Transverse colon (tissue), 4 donors: ENCODE measurements at places on chromosomes 7 and 10.

DNA sequence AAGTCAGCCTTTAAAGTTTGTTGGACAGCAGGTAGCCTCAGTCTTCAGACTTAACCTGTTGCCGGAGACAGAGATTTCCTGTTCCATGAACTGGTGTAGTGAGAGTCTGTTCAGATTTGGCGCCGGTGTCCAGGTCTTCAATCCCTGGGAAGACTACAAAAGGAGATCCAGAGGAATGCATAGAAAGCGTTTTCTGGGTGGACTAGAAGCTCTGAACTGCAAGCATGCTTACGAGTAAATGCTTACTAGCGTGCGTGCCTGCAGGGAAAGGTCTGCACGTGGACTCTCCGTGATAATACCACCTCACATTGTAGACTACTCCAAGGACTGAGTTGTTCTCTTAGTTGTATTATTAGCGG is 878 bp downstream of the GLRX3 start:
- H3K27ac ChIP-seq: peak overlapping the region; percentile 85
- H3K4me1 ChIP-seq: peaks cover 22% of the 10 kb centered on the region
- H3K4me3 ChIP-seq: peak overlapping the region; percentile 99

GRCh38 chr7:582081-582835 is 62.6 kb upstream of the PDGFA start:
- no peaks in the 10 kb centered on the region for H3K4me1 ChIP-seq
- H3K27me3 ChIP-seq: no peaks in the 10 kb centered on the region
- DNase-seq: no peak
- H3K27ac ChIP-seq: no peak overlapping the region
- no peaks in the 10 kb centered on the region for H3K36me3 ChIP-seq

DNA sequence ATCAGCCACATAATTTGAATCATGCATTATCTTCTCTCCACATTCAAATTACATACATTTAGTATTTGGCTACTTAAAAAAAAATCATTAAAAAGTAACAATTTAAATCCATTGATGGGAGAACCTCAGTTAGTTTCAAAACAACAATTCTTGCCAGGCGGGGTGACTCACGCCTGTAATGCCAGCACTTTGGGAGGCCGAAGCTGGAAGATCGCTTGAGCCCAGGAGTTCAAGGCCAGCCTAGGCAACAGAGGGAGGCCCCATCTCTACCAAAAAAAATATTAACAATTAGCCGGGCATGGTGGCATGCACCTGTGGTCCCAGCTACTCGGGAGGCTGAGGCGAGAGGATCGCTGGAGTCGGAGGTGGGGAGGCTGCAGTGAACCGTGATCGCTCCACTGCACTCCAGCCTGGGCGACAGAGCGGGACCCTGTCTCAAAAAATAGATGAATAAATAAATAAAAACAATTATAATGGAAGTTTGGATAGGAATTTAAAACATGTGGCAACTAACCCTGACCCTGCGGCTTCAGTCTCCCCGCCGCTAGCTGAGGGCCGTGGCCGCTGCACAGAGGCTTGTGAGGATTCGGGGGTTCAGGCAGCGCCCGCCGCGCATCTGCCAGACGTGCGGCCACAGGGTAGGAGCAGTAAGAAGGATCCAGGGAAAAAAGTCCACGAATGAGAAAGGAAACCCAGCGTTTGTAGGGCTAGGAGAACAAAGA is 1.1 kb upstream of the CSGALNACT2 start:
- H3K4me3 ChIP-seq: peak overlapping the region; percentile 80
- peaks cover 20% of the 10 kb centered on the region for H3K4me1 ChIP-seq
- H3K27ac ChIP-seq: peak overlapping the region; percentile 97
- DNase-seq: no peak
- H3K36me3 ChIP-seq: no peaks in the 10 kb centered on the region

DNA sequence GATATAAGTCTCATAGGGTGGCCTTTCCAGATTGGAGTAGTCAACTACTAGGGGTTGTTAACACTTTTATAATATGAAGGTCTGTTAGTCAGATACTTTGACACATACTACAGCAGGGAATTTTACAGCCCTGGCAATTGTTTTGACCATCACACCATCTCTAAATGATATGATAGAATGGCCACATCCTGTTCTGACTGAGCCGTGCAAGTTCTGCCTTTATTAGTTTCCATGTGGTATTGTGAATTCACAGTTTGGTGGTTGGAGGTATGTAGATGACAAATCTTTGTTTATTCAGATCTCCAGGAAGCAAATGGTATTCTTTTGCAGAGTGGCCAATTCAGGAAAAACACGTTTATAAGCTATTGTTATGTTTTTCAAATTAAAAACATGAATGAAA is 83.0 kb downstream of the NRG3 start:
- no peaks in the 10 kb centered on the region for H3K27me3 ChIP-seq
- H3K4me3 ChIP-seq: no peak overlapping the region
- H3K27ac ChIP-seq: no peak overlapping the region
- no peak for DNase-seq
- H3K4me1 ChIP-seq: no peaks in the 10 kb centered on the region
- H3K36me3 ChIP-seq: no peaks in the 10 kb centered on the region

GRCh38 chr7:35420656-35421055 is 166.8 kb upstream of the TBX20 start:
- H3K27ac ChIP-seq: no peak overlapping the region
- no peaks in the 10 kb centered on the region for H3K27me3 ChIP-seq
- H3K4me1 ChIP-seq: no peaks in the 10 kb centered on the region
- DNase-seq: no peak
- H3K36me3 ChIP-seq: no peaks in the 10 kb centered on the region

GRCh38 chr10:30637881-30638467 is 8.4 kb upstream of the LYZL2 start:
- no peak overlapping the region for H3K4me3 ChIP-seq
- DNase-seq: no peak
- H3K27me3 ChIP-seq: peaks cover 8% of the 10 kb centered on the region
- H3K4me1 ChIP-seq: no peaks in the 10 kb centered on the region
- H3K27ac ChIP-seq: no peak overlapping the region
- no peaks in the 10 kb centered on the region for H3K36me3 ChIP-seq

- no peaks in the 10 kb centered on the region for H3K27me3 ChIP-seq
- H3K27ac ChIP-seq: peak overlapping the region; percentile 20
- DNase-seq: no peak
- peaks cover 49% of the 10 kb centered on the region for H3K4me1 ChIP-seq
- no peak overlapping the region for H3K4me3 ChIP-seq
Measured at GRCh38 chr7:114409750-114410149, 4.9 kb upstream of the FOXP2 start.

- no peak for DNase-seq
- H3K4me3 ChIP-seq: no peak overlapping the region
Measured at GRCh38 chr10:50648089-50648934, 24.6 kb upstream of the SGMS1 start.

DNA sequence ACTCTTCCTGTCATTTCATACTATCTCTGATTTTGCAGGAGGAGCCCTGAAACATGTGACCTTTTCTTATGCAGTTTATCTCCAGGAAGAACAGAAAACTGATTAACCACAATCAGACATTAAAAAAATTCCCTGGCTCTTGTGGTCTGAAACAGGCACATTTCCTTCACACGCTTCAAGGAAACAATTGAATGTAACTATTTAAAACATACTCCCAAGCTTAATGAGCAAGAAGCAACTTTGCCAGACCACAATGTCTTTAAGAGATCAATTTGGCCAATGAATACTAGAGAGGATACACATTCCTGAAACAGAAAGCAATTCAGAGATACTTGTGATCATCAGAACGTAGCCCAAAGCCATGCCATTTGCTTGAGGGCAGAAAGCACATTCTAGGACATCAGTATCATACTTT is 65.8 kb downstream of the PIP4K2A start:
- H3K36me3 ChIP-seq: no peaks in the 10 kb centered on the region
- H3K27ac ChIP-seq: no peak overlapping the region
- H3K27me3 ChIP-seq: no peaks in the 10 kb centered on the region
- peaks cover 12% of the 10 kb centered on the region for H3K4me1 ChIP-seq
- H3K4me3 ChIP-seq: no peak overlapping the region
- no peak for DNase-seq

DNA sequence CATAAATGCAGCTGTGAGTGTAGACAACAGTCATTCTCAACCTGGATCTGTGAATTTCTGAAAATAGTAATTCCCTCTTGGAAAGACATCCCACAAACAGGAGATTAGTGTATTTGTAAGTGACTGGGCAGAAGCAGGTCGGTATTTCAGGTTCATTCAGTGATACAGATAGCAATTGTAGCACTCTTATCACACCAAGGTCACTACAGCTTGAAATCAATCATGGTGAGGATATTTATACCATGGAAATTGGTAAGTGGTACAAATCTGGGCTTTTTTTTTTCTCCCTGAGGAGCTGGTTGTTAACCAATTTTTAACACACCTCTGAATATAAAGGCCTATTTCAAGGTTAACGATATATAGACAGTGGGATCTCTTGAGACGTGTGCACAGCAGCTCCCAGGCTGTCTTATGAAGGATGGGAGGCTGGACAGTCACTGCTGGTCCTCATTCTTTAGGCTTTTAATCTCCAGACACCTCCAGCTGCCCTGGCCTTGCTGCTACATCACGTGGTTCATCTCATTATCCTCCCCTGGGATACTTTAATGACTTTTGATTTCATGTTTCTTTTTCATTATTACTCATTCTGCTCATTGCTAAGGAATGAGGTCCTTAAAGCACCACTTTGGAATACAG is 87.1 kb downstream of the ITGA8 start:
- H3K36me3 ChIP-seq: no peaks in the 10 kb centered on the region
- no peaks in the 10 kb centered on the region for H3K27me3 ChIP-seq
- no peak overlapping the region for H3K27ac ChIP-seq
- H3K4me3 ChIP-seq: no peak overlapping the region

DNA sequence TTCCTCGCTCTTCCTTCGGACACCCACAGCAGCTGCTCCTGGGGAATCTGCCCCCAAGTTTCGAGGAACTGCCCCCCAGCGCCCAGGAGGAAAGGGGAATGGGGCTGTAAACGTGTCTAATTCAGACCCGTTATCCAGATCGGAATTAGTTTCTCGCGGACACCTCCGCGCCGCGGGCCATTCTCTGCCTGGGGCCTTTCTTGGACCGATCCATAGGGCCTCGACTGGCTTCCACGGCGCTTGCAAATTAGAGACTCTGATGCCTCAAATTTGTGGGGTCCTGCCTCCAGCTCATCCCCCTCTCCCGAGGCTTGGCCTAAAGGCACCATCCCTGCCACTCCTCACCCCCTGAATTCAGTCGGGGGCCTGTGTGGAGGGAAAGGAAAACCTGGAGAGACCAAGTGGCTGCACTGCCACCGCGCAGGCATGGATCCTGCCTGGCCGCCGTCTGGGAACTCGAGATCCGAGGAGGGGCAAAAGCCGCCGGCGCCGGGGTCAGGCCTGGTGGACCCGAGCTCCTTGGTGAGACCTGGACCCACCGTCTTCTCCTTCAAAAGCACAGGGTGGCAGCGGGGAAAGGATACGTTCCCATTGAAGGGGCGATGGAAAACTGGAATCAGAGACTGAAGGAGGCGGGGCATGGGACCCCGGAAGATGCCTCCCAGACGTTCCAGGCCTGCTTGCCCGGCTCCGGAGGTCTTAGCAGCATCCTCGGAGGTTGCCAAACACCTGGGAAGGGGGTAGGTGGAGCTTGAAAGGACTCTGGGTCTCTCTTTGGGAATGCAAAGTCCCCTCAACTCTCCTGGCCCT is 13.7 kb downstream of the LBX1 start:
- no peaks in the 10 kb centered on the region for H3K36me3 ChIP-seq

GRCh38 chr7:112226701-112227276 is 20.3 kb downstream of the ZNF277 start:
- no peak overlapping the region for H3K4me3 ChIP-seq
- H3K36me3 ChIP-seq: no peaks in the 10 kb centered on the region
- no peak overlapping the region for H3K27ac ChIP-seq
- H3K27me3 ChIP-seq: no peaks in the 10 kb centered on the region
- DNase-seq: no peak

DNA sequence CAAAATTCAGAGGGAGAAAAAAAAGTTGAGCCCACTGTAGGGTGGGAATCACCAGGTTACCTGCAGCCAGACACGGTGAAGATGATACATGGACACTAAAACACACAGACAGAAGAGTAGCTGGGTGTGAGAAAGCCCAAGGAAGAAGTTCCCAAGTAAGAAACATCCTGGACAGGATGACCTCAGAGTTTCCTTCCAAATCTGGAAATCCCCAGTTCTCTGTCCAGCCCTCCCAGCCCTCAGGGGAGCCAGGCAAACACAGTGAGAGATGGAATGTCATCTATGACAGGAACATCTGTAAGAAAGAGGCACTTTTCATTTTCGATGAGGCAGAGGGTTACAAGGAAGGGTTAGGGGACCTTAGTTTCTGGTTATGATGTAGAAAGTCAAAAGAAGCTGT is 125.1 kb upstream of the LYZL1 start:
- H3K36me3 ChIP-seq: no peaks in the 10 kb centered on the region
- H3K27ac ChIP-seq: no peak overlapping the region
- no peak overlapping the region for H3K4me3 ChIP-seq
- H3K4me1 ChIP-seq: no peaks in the 10 kb centered on the region
- H3K27me3 ChIP-seq: no peaks in the 10 kb centered on the region
- DNase-seq: no peak

- DNase-seq: no peak
- H3K36me3 ChIP-seq: no peaks in the 10 kb centered on the region
- no peak overlapping the region for H3K27ac ChIP-seq
- peaks cover 13% of the 10 kb centered on the region for H3K27me3 ChIP-seq
- peaks cover 2% of the 10 kb centered on the region for H3K4me1 ChIP-seq
Measured at GRCh38 chr10:110175406-110175805, 32.0 kb upstream of the MXI1 start.

GRCh38 chr10:73964743-73965142 is 33.2 kb upstream of the VCL start:
- peaks cover 19% of the 10 kb centered on the region for H3K4me1 ChIP-seq
- DNase-seq: no peak
- no peaks in the 10 kb centered on the region for H3K36me3 ChIP-seq
- H3K27ac ChIP-seq: peak overlapping the region; percentile 92
- no peaks in the 10 kb centered on the region for H3K27me3 ChIP-seq

DNA sequence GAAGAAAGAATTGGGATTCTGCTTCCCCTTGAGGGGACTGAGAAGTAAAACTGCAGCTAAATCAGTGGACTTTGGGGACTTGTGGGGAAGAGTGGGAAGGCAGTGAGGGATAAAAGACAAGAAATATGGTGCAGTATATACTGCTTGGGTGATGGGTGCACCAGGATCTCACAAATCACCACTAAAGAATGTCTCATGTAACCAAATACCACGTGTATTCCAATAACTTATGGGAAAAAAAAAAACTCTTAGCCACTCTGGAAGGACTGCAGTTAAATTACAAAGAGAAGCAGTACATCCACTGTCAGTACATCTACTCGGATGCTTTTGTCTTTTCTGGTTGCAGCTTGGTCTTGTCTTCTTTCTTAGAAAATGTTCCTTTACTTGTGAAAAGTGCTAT is 27.4 kb upstream of the GOT1 start:
- DNase-seq: no peak
- peaks cover 12% of the 10 kb centered on the region for H3K27me3 ChIP-seq
- H3K27ac ChIP-seq: no peak overlapping the region

GRCh38 chr7:106062006-106062405 is 50.1 kb downstream of the SYPL1 start:
- H3K36me3 ChIP-seq: no peaks in the 10 kb centered on the region
- H3K27me3 ChIP-seq: no peaks in the 10 kb centered on the region
- H3K4me3 ChIP-seq: no peak overlapping the region
- H3K4me1 ChIP-seq: peaks cover 70% of the 10 kb centered on the region
- H3K27ac ChIP-seq: no peak overlapping the region
